ENCODE measurements at places on chromosomes 16 and 17. TPM values are rescaled to one million over a fixed set of nuclear protein-coding genes. Genes with fewer than 3 reads are reported as not detected.

SPATA32 gene
- not detected for total RNA-seq

KRTAP1-1 gene
- not detected for total RNA-seq

TBX4 gene
- not detected for total RNA-seq

GOSR2 gene
- total RNA-seq, result 37.9 TPM

SPEM3 gene
- total RNA-seq, result not detected

SLC5A10 gene
- not detected for total RNA-seq

IGFBP4 gene
- 1,674 TPM for total RNA-seq

ATP2C2 gene
- not detected for total RNA-seq

KRTAP4-6 gene
- total RNA-seq, result not detected

BAIAP3 gene
- 0.37 TPM for total RNA-seq

MYBBP1A gene
- 58.6 TPM for total RNA-seq

PRKCA gene
- total RNA-seq, result 27.4 TPM

GNG13 gene
- total RNA-seq, result not detected

OR1F1 gene
- not detected for total RNA-seq

KRTAP4-5 gene
- not detected for total RNA-seq

HP gene
- total RNA-seq, result 17.7 TPM

PPP4C gene
- total RNA-seq, result 56.4 TPM

BICDL2 gene
- 0.25 TPM for total RNA-seq

PFAS gene
- total RNA-seq, result 13.7 TPM

SLC16A5 gene
- total RNA-seq, result 4.2 TPM

HOXB13 gene
- total RNA-seq, result not detected

KANSL1 gene
- total RNA-seq, result 46.5 TPM

RNF222 gene
- total RNA-seq, result not detected

NHERF2 gene
- 35.2 TPM for total RNA-seq

SDR42E1 gene
- not detected for total RNA-seq

CTF1 gene
- 3.6 TPM for total RNA-seq

KRT28 gene
- total RNA-seq, result not detected

B9D1 gene
- 25.5 TPM for total RNA-seq

GP2 gene
- total RNA-seq, result not detected

BCL6B gene
- 2.6 TPM for total RNA-seq

NOTUM gene
- total RNA-seq, result not detected

TNRC6C gene
- total RNA-seq, result 5.2 TPM

CDH13 gene
- 75.6 TPM for total RNA-seq

PSMC3IP gene
- 0.64 TPM for total RNA-seq

CPNE7 gene
- 1.8 TPM for total RNA-seq

AATK gene
- not detected for total RNA-seq
